ENCODE measurements at places on chromosomes 11 and 22.

DNA sequence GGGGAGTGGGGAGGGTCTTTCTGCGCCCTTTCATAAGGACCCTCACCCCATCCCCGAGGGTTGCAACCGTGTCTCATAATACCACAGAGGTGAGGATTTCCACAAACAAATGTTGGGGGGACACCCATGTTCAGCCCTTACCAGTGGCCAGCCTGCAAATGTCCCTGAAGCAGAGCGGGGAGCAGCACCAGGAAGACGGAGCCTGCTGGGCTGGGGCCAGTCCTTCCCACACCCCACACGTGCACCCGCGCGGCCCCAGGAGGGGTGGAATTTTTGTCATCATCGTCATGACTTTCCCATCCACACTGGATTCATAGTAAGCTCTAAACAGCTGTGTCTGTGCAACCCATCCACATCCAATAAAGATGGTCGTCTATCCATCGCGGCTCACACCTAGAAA lies 409.8 kb downstream of the BRD1 start:
- no peak for DNase-seq

DNA sequence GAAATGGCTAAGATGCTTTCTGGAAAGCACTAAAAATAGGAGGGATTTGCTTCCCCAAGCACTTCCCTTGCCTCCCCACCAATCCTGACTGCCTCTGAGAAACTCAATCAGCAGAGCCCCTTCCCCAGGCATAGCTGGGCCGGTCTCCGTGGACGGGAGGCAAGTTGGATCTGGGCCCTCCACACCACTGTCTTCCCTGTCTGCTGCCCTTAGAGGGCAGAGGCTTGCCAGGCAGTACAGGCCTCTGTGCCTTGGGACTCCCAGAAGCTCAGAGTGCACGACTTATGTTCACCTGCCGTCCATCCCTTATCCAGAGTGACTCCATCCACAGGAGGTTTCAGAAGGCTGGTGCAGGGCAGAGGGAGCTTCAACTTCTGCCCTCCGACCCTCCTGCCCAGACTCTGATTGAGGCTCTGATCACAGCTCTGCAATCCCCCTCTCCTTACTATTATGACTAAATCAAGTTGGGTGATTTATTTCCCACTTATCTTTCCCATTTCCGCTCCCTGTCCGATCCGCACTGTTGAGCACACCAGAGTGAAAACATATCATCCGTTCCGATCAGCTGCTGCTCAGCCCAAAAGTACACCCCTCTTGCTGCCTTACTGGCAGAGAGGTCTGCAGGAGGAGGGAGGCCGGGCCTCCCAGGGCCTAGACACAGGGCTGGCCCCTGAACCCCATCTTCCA lies 71.8 kb downstream of the DSCAML1 start:
- DNase-seq: no peak

DNA sequence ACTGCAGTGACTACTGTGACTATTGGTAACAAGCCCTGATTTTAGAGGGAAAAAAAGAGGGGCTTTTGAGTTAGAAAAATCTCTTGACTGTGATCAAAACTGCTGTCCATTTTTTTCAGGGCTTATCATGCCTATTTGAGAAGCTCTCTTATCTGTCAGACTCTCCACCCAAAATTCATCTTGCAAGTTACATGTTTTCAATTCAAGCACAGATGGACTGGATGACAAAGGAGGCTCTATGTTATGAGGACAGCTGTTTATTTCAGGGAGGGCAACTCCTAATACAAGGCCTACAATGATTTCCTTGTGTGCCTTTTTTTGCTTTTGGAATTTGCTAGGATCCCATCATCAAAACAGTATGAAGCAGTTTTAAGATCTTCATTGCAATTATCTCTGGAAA lies 35.2 kb upstream of the USP47 start:
- DNase-seq: no peak

DNA sequence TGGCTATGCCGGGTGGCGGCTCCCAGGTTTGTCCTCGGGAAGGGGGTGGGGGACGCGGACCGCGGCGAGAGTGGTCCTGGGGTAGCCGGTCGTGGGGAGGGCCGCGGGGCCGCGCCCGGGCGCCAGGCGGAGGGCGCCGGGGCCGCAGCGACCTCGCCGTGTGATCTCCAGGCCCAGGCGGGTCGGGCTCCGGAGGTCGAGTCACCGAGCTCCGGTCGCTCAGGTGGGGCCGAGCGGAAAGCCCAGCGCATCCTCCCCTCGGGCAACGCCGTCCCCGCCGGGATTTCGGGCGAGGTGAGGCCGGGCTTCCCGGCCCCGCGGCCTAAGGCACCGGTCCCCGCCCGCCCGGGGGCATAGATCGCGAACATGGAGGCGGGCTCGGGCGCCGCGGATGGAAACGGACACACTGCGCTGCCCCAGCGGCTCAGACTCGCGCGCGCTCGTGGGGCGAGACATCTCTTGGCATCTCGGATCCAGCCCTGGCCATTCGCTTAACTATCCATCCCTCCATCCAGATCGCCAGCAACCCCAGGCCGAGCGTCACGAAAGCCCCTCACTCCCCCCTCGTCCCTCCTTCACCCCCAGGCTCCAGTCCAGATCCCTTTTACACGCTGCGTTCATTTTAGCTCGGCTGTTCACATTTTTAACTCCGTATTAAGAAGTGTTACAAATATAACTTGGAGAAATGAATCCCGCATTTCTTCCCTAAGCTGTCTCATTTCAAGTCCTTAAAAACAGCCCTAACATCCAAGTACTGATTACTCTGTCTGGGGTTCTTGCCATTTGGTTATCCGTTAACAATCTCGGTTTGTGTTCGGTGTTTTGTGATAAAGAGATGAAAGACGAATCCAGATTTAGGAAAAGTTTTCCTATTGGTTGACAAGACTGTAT lies 460 bp downstream of the ZC3H12C start:
- no peak for DNase-seq

DNA sequence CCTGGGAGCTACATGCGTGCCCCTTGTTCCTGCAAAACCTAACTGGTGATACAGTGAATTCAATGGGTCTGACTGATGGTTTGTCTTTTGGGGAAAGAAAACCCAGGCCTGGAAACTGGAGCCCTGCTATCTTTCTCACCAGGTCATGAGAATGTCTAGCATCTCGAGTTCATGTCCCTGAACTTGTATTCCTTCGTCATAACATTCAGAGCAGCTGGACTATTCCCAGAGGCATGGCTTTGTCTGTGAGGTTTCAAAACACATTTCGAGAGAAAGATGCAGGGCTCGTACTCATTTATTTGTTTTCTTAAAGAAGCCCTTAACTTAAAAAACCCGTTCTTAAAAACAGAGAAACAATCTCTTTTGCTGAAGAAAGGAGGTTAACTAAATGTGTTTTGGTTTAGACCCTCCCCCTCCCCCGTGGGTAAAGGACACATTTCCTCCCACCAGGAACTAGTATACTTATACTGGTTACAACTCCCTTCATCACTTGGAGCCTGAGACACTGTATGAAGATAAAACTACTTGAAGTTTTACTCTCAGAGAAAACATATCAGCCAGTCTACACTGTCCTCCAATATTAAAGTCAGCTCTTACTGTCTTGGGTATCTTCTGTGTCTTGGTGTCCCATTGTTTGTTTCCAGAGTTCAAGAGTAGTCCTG lies 43.2 kb downstream of the ME3 start:
- DNase-seq: no peak

GRCh38 chr11:127492029-127492428 lies 491.5 kb upstream of the KIRREL3 start:
- DNase-seq: no peak

- no peak for DNase-seq
These were observed 44.7 kb downstream of the REXO2 start for GRCh38 chr11:114483929-114484328.

DNA sequence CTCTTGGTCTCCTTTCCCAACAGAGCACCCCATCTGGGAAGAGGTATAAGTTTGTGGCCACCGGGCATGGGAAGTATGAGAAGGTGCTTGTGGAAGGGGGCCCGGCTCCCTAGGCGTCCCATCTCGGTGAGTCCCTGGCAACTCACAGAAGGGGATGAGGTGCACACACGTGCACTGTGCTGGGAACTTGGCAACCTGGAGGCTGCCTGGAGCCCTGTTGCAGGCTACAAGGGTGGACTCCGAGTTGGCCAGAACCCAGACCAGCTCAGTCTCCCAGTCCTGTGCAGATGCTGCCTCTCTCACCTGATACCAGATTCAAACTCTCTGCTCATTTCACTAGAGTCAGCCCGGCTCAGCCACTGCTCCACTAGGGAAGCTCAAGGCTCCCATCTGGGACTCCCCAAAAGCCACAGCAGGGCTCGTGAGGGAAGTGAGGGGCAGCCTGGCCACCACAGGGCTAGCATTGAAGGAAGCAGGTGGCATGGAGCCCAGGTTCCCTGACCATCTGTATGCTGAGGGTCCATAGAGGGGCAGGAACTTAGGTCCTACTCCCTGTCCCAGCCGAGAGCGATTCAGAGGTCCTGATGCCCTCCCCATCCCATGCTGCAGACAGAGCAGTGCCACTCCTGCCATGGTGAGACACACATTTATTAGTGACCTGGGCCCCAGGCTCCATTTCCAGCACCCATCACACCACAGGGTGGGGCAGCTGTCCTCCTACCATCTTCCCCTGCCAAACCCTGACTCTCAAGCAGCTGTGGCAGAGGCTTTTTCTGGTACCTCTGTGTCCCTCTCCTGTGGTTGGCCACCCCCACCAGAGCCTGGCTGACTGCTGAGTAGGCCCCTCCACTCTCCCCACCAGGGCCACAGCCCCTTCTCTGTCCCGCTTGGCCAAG lies 4.0 kb downstream of the PRR33 start:
- no peak for DNase-seq

GRCh38 chr22:48939441-48940265 lies 888.0 kb downstream of the BRD1 start:
- no peak for DNase-seq

DNA sequence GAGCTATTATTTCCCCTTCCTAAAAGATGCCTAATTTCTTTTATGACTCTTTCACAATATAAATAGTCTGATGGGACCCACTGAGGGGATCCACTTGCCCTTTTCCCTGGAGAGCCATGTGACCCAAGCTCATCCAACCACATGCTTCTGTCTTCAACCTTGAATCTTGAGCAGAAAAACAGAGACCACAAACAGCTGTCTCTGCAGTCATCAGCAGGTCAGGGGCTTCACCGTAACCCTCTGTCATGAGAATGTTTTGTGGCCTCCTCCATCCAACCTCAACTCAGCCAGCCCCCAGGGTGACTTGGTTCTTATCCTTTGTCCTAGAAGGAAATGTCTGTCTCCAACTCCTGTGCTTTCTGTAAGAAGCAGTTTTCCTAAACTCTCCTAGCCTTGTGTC lies 129.6 kb upstream of the POU2AF2 start:
- no peak for DNase-seq

GRCh38 chr11:42958635-42959034 lies 353.2 kb upstream of the API5 start:
- DNase-seq: no peak

GRCh38 chr22:23892130-23892529 lies 2.1 kb upstream of the MIF start:
- no peak for DNase-seq

- no peak for DNase-seq
These were observed 2.8 kb upstream of the BARX2 start for GRCh38 chr11:129372609-129373488.

- DNase-seq: no peak
These were observed 3.6 kb downstream of the CD44 start for GRCh38 chr11:35142481-35143075.

DNA sequence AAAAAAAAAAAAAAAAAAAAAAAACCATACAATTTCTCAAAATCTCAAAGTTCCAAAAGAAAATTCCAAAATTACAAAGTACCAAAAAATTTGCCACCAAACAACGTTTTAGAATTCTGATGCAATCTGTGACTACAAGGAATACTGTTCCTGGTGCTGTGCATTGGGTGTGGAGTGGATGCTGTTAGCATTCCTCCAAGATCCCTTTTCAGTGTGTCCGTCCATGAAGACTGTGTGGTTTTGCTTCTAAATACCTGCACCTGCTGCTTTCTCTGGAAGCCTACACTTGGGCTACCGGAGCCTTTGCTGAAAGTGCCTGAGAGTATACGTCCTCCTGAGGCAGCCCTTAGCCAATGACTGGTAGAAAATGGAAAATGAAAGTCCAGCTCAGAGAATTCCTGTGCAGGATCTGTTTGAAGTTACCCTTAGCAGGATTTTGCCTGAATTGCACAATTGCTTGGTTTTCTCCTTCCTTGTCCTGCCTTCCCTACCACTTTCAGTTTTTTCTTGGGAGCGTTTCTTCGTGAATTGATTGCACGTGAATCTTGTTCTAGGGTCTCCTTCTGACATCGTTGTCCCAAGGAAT lies 140.8 kb downstream of the TRPC6 start:
- no peak for DNase-seq

GRCh38 chr11:110003426-110003825 lies 89.8 kb upstream of the ZC3H12C start:
- DNase-seq: no peak

DNA sequence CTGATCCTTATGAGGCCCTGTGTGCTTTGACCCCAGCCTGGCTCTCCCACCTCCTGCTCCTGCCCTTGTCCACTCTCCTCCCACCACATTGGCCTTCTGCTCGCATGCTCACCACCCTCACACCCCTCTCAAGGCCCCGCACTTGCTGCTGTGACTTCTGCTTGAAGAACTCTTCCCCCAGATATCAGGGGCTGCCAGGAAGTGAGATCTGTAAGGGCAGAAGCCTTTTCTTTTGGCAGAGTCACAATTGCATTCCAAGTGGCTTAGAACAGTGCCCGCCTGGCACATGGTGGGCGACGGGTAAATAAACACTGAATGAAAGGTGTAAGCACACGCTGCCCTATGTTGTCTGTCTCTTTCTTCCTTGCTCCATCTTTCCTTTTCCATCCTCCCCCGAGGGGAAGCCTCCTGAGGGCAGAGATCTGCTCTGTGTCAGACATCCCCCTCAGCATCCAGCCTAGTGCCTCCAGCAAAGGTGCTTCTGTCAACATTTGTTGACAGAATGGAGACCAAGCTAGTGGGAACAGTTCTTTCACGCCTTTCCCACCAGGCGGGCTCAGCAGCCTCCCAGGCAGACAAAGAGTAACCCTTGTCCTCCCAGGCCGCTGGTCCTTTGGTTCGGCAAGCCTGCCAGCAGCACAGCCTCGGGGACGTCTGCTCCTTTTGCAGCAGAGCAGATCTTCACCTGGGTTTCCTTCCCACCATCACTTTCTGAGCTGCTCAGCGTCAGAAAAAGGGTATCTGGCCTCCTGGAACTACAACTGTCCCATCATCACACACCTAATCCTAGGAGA lies 10.0 kb upstream of the PEX26 start:
- DNase-seq: no peak

DNA sequence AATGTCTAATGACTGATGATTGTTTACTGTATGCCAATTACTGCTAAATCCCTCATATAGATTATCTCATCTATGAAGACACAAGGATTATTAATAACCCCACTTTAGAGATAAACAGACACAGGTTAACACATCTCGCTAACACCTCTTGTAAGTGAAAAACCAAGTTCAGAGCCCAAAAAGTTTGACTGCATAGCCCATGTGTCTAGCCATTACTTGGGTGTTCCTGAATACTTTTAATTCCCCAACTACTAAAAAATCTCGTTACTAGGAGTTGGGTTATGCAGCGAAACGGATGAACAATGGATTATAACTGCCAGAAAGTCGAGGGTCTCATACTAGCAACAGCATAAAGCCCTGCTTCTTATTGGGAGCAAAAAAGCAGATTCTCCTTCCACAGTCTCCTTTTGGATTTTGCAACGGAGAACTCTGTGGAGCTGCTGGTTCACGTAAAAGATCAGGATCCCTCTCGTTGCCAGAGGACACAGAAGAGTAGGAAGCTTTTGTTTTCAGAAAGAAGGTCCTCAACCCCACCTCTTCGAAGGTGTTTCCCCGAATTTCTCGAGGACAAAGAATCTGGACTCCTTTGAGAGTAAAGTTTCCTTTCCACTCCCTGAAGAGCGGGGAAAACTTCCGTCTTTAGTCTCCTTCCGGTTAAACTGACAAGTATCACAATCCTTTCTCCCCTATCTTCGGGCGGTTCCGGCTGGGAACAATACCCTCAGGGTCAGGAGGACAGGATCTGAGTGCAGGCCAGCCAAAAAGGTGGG lies 979 bp downstream of the ZBED5 start:
- peak; percentile 62 for DNase-seq
